ENCODE measurements at places on chromosomes 7 and 10.

- DNase-seq = no peak
Observed at GRCh38 chr7:36002900-36003299, 150.2 kb upstream of the EEPD1 start.

GRCh38 chr10:49606981-49607535, 3.1 kb upstream of the SLC18A3 start:
- DNase-seq = peak; percentile 53

DNA sequence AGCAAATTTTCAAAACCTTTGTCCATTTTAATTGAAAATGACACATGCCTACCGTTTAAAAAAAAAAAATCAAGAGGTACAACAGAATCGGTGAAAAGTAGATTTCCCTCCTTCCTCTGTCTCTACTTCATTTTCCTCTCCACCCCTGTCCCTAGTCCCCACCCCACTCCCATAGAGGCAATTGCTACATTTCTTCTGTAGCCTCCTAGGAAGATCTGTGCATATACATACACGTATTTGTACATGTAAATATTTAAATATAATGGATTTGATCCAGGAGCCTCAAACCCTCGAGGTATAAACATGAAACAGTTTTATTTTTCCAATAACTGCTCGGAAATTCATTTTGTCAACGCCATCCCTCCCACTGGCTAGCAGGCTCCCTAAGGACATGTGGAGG, 14.1 kb upstream of the SLC29A3 start:
- no peak for DNase-seq

DNA sequence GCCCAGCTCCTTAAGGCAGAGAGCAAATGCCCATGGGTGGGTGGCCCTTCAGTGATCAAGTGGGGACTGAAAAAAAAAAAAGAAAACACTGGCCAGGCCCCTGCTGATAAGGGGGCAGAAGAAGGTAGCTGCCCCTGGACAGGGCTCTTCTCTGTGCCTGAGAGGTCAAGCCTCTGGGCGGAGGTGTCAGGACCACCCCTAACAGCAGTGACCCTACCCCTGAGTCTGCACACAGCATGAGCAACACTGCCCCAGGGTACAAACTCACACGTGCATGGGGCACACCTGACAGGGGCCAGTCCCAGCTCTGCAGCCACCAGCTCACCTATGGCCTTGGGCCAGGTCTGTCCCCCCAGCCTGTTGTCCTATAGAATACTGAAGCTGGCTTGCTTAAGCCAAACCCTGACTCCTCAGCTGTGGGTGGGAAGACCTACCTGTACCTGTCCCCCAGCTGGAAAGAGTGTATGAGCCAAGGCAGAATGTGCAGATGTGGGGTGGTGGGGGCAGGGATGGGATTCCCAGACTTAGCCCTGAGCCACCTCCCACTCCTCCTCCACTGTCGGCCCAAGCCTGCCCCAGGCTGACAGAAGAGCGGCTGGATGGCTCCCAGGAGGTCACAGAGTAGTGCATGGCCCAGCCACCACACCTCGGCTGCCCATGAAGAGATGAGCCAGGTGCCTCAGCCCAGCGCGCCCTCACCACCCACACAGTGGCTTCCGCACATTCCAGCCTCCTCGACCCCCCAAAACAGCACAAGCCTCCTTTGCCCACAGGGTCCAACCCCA, 23.7 kb downstream of the KCNH2 start:
- DNase-seq = no peak

DNA sequence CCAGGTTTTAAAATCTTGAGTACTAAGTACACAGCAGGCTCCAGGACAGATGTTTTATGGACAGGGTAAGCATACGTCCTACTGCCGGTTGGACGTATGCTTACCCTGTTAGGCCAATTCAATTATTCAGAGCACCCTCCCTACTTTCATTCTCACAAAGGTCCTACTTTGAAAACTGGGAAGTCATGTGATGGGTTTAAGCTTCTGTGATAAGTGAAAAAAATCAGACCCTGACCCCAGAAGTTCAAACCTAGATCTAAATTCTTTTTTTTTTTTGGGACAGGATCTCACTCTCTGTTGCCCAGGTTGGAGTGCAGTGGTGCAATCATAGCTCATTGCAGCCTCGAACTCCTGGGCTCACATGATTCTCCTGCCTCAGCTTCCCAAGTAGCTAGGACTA, 55.2 kb downstream of the HIPK2 start:
- DNase-seq = no peak

GRCh38 chr10:16518822-16519221, 2.9 kb downstream of the C1QL3 start:
- peak; percentile 27 for DNase-seq

DNA sequence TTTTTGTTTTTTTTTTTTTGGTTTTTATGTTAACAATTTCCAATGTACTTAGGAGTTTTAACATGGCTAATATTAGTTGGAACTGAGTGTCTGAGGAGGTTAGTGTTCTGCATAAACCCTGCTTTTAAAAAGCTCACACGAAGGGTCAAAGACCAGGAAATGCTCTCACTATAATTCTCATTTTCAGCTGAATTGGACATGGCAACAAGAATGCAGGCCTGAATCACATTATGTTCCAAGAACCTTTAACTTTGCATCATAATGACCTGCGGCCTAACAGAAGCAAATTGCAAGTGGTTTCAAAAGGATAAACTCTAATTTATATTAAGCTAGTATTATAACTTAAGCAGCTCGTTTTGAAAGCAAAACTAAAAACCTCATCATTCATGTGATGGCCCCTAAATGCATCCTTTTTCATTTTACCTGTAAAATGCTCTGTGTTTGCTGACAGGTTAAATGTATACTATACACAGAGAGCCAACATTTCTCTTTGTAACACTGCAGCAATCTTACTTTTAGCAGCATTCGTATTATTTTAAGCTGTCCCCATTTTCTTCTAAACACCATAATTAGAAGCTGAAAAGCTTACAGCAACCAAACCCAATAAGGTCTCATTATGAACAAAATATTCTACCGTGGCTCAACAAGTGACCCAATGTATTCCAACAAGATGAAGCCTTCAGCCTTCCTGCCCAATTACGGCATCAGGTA, 242.8 kb upstream of the SP4 start:
- DNase-seq = no peak

DNA sequence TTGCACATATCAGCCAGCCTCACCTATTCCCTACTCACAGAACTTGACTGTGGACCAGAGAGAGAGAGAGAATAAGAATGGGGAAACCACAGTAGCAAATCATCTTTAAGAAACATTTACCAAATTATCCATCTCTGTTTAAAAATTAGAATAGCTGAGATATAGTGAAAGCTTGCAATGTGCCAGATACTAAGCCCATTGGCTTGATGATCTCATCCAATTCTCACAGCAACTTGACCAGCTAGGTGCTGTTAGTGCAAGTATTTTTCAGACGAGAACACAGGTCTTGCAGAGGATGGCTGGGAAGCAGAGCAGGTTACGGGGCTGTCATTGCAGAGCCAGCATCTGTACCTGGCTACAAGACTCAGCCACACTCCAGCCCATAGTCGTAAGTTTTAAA, 50.9 kb downstream of the KLF6 start:
- no peak for DNase-seq

DNA sequence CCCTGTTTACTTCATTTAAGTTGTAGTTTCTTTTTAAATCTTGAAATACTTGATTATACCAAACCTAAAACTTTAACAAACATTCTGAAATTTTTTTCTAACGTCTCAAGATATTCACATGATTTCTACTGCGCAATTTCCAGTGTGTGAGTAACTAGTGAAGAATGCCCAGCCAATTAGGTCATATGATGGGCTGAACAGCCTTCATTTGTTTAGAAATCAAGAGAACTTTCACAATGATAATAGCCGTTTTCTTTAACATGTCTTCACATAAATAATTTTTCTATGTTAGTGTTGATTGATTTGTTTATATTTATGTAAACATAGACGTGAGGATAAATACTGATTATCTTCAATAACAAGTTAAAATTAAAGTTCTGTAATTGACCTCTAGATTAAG, 21.8 kb downstream of the STAM start:
- no peak for DNase-seq

- no peak for DNase-seq
Observed at GRCh38 chr10:20200758-20201157, 384.5 kb downstream of the PLXDC2 start.

- DNase-seq = peak; percentile 12
Observed at GRCh38 chr10:111249925-111250324, 173.1 kb downstream of the ADRA2A start.

DNA sequence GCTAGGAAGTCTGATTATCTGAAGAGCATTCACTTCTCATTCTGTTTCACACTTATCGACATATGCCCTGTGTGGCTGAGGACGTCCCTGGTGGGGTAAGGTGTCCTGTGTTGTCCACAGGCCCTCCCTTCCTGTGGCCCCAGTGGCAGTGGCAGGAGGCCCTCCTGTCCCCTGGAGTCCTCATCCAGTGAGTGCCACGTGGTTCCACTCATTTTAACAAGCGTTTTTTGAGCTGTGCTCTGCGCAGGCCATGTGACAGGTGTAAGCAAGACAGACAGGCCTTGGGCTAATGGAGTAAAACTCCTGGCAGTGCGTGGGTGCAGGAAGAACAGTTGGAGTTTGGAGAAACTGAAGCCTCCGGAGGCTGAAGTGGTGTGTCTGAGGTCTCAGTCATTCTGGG, 39.3 kb upstream of the PPIF start:
- no peak for DNase-seq

DNA sequence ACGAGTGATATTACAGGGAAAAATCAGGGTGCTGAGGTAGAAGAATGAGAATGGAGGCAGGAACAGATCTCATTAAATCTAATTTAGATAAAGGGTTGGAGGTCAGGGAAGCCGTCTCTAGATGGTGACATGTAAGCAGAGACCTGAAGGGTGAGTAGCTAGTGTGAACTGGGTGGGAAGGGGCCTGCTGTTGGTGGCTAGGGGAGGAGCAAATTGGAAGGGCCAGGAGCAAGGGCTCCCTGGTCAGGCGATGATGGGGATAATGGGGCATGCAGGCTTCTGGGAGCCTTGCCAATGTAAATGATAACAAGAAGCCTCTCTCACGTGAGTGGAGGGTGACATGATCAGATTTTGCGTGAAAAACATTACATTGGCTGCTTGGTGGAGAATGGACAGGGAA, 76.3 kb downstream of the WDFY4 start:
- DNase-seq = no peak

- DNase-seq = no peak
Observed at GRCh38 chr10:77686096-77686495, 48.5 kb upstream of the KCNMA1 start.
